ENCODE measurements at places on chromosomes 1 and 21.

DNA sequence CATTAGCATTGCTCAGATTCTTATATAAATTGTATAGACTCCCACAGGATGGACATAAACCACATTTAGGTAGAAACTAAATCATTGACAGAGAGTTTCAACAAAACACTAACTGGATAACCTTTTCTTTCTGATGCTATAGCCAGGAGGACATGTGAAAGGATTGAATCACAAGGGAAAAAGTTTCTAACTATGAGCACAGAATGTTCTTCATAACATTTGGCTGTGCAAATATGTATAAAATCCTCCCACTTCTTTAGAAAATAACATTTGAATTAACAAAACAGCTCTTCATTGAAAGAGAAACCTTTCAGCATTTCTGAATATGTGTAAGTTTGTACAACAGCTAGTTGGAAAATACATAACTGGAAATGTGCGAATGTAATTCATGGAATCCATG is 167.3 kb downstream of the TBX15 start:
- no peak for DNase-seq

DNA sequence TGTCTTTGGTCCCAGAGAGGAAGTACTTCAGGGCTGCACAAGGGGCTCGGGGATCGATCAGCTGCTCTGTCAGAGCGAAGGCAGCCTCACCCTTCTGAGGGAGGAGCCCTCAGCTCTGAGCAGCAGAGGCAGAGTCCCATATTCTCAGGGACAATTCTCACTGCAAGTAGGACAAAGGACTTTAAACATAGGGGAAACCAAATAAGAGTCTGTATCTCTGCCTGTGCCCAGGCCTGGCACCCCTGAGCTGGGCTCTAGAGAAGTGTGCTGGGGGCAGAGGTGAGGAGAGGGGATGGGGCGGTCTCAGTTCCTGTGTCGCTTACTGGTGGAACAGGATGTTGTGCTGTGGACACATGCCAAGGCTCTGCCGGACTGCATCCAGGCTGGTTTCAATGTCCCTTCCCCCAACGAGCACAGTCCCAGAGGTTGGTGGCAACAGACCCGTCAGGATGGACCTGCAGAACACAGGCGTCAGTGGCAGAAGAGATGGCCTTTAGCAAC is 76.6 kb downstream of the ABCA4 start:
- DNase-seq: no peak

DNA sequence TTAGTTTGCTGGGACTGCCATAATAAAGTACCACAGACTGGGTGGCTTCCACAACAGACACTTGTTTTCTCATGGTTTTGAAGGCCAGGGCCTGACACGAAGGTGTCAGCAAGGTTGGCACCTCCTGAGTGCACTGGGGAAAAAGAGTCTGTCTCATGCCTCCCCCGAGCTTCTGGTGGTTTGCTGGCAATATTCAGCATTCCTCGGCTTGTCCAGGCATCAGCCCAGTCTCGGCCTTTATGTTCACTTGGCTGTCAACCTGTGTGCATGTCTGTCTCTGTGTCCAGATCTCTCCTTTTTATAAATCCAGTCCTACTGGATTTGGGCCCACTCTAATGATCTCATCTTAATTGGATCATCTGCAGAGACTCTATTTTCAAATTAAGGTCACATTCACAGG is 72.6 kb downstream of the DOP1B start:
- no peak for DNase-seq

GRCh38 chr1:230066031-230066430 is 1.0 kb upstream of the GALNT2 start:
- no peak for DNase-seq

GRCh38 chr1:235206533-235207208 is 45.6 kb upstream of the RBM34 start:
- DNase-seq: no peak

- no peak for DNase-seq
Measured at GRCh38 chr1:52592637-52593323, 9.4 kb upstream of the GPX7 start.

DNA sequence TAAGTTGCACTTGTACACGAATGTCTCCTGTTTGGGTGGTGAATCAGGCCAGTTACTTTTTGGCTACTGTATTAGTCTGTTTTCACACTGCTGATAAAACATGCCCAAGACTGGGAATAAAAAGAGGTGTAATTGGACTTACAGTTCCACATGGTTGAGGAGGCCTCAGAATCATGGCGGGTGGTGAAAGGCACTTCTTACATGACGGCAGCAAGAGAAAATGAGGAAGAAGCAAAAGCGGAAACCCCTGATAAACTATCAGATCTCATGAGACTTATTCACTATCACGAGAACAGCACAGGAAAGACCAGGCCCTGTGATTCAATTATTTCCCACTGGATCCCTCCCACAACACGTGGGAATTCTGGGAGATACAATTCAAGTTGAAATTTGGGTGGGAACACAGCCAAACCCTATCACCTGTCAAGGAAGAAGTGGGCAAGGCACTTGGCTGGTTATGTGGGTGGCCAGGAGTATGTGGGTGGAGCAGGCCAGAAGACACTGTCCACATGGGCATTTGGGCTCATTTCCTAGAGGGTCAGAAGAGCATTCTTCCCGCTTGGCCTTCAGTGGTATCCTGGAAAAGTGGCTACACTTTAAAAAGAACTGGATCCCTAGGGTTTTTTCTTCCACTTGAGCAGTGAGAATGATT is 228.8 kb downstream of the HHAT start:
- no peak for DNase-seq

DNA sequence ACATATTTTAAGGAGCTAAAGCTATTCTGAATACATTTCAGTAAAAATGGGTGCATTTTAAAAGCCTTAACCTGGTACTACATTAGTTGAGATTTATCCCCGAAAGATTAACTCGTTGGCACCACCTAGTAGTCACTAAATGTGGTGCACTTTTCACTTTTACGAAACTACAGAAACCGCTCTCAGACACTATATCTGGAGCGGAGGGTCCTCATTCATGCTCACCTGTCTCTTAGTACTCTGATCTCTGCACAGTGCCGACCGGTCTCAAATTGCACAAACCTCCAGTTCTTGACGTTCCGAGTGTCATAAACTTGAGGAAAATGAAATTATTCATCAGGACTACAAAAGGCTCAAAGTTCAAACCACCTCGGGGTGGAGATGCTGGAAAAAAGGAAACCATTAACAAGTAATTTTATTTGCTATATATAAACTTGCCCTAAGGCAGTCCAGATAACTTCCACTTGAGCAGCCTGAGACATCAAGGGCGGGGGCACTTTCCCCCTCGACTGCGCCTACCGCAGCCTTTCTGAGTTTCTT is 722 bp downstream of the LZIC start:
- no peak for DNase-seq

- DNase-seq: no peak
Measured at GRCh38 chr1:119485201-119485600, 21.8 kb upstream of the HSD3B1 start.

DNA sequence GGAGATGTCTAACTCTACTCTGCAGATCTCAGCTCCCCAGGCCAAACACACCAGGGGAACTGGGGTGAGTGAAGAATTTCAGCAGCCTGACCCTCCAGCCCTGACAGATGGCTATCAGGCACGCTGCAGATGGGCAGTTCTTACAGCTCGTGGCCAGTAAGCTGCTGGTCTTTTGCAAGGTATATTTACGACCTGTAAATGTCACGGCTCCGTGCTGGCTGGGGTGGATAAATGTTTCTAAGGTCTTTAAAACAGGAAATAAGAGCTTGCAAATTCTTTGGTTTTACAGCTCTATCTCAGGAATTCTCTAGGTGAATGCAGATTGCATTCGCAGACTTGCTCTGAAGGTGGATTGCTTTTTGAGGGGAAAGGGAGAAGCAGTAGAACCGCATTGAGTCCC is 10.1 kb downstream of the DOP1B start:
- no peak for DNase-seq

GRCh38 chr1:44926311-44926781 is 60.0 kb downstream of the EIF2B3 start:
- DNase-seq: no peak

GRCh38 chr1:91608876-91609275 is 108.2 kb downstream of the CDC7 start:
- DNase-seq: no peak

DNA sequence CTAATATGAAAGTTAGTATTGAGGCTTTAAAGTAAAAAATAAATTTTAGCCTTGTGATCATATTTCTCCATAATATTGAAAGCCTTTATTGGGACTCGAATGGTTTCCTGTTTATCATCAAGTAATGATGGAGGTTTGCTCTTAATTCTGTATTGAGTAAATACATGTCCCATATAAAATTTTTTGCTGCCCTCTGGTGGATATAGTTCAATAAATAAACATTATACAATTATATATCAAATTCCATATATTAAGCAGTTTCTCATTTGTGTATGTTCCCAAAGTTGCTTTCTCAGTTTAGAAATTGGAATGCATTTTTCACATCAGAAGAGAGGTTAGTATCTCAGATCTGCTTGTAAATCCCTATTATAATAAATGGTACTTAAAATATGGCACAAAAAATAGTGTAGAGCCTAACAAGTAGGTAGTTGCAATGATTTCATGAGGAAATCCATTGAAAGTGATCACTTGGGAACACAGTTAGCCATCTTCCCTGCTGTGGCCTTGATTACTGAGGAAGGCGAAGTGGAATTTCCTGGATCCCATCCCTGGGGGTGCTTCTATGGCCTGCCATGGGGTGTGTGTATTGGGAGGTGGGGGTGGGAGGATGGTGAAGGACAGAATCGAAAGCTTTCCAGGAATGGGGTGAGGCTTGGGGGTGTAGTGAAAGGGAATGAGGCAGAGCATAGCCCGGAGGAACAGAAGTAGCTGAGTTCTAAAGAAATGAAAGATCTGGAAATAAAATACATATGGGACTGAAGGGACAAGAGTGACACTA is 84.1 kb upstream of the C21orf91 start:
- no peak for DNase-seq

- no peak for DNase-seq
Measured at GRCh38 chr1:76668046-76668445, 199.2 kb upstream of the ST6GALNAC5 start.

- DNase-seq: no peak
Measured at GRCh38 chr1:231592809-231593208, 33.8 kb upstream of the DISC1 start.

GRCh38 chr1:13783551-13783950 is 83.6 kb downstream of the PRDM2 start:
- no peak for DNase-seq

GRCh38 chr1:8473891-8474300 is 156.0 kb downstream of the SLC45A1 start:
- no peak for DNase-seq

Measured in activated CD8-positive, alpha-beta memory T cell treated with anti-CD3 and anti-CD28 coated beads, Interleukin-2, amount 50 U/mL, for 4 hours (primary cell).